Bronchus fibroblast of lung (primary cell): ENCODE measurements at places on chromosomes 2 and 18. TPM values are rescaled to one million over a fixed set of nuclear protein-coding genes. Genes with fewer than 3 reads are reported as not detected.

SPC25 gene
- total RNA-seq = 12.9 and 14.8 TPM in 2 replicates

AUP1 gene
- 84.2 and 87.9 TPM in 2 replicates for total RNA-seq

ELOA2 gene
- not detected in 2 replicates for total RNA-seq

GALNT14 gene
- 1.0 and 1.3 TPM in 2 replicates for total RNA-seq

ST6GAL2 gene
- under 0.01 TPM in 2 replicates for total RNA-seq

REG1A gene
- total RNA-seq = not detected in 2 replicates

G6PC2 gene
- not detected in 2 replicates for total RNA-seq

UBR3 gene
- total RNA-seq = 9.1 and 10.4 TPM in 2 replicates

MARCHF4 gene
- total RNA-seq = 0.67 and 1.2 TPM in 2 replicates

SERPINB4 gene
- total RNA-seq = not detected in 2 replicates

COBLL1 gene
- total RNA-seq = 0.67 and 0.74 TPM in 2 replicates

MOGAT1 gene
- total RNA-seq = not detected in 2 replicates

PRKAG3 gene
- total RNA-seq = not detected in 2 replicates

FOXI3 gene
- total RNA-seq = not detected in 2 replicates

ICOS gene
- total RNA-seq = not detected in 2 replicates

TPGS2 gene
- 170 and 204 TPM in 2 replicates for total RNA-seq

C2orf66 gene
- not detected in 2 replicates for total RNA-seq

CCDC68 gene
- 3.7 and 6.1 TPM in 2 replicates for total RNA-seq

PLGLB2 gene
- 0.89 TPM in 1 of 2 replicates, not detected in the other for total RNA-seq

DTNB gene
- 5.6 and 5.9 TPM in 2 replicates for total RNA-seq

XPO1 gene
- total RNA-seq = 99.3 and 129 TPM in 2 replicates

SLC5A7 gene
- total RNA-seq = not detected in 2 replicates

POMC gene
- 3.1 and 4.0 TPM in 2 replicates for total RNA-seq

C2orf80 gene
- not detected in 2 replicates for total RNA-seq

PROM2 gene
- 0.17 and 0.45 TPM in 2 replicates for total RNA-seq

DNAJC27 gene
- total RNA-seq = 1.0 and 2.9 TPM in 2 replicates

KLHL30 gene
- 0.15 TPM in 1 of 2 replicates, not detected in the other for total RNA-seq

FARSB gene
- 33.0 and 33.3 TPM in 2 replicates for total RNA-seq

KLHL29 gene
- 2.5 TPM in 2 replicates for total RNA-seq

FAM124B gene
- total RNA-seq = not detected in 2 replicates

MALL gene
- 6.7 and 9.8 TPM in 2 replicates for total RNA-seq

PSMG2 gene
- total RNA-seq = 74.0 and 86.8 TPM in 2 replicates

RGPD3 gene
- total RNA-seq = under 0.01 TPM in 1 of 2 replicates, not detected in the other

GCG gene
- total RNA-seq = not detected in 2 replicates

TEX44 gene
- not detected in 2 replicates for total RNA-seq

TDRD15 gene
- not detected in 2 replicates for total RNA-seq

LRATD1 gene
- 1.0 and 1.3 TPM in 2 replicates for total RNA-seq

MEP1B gene
- total RNA-seq = not detected in 2 replicates

ARHGAP15 gene
- not detected in 2 replicates for total RNA-seq

GPR35 gene
- under 0.01 and 0.15 TPM in 2 replicates for total RNA-seq

MCM6 gene
- 44.4 and 46.5 TPM in 2 replicates for total RNA-seq

DNER gene
- total RNA-seq = 3.0 and 3.4 TPM in 2 replicates

RTP5 gene
- total RNA-seq = not detected in 2 replicates

PROKR1 gene
- total RNA-seq = not detected in 2 replicates

C18orf54 gene
- total RNA-seq = 3.7 and 4.5 TPM in 2 replicates

SNED1 gene
- total RNA-seq = 8.6 and 9.1 TPM in 2 replicates

SLC35F5 gene
- total RNA-seq = 30.1 and 31.4 TPM in 2 replicates

MAP4K3 gene
- total RNA-seq = 14.7 and 18.7 TPM in 2 replicates

CD207 gene
- total RNA-seq = not detected in 2 replicates

KIF5C gene
- total RNA-seq = 0.45 and 0.50 TPM in 2 replicates

XIRP2 gene
- total RNA-seq = under 0.01 and 0.17 TPM in 2 replicates

COLEC12 gene
- 14.8 and 15.2 TPM in 2 replicates for total RNA-seq

UGT1A8 gene
- total RNA-seq = not detected in 2 replicates

ACKR3 gene
- 0.15 TPM in 1 of 2 replicates, not detected in the other for total RNA-seq
